ENCODE measurements at places on chromosomes 7 and 10.

DNA sequence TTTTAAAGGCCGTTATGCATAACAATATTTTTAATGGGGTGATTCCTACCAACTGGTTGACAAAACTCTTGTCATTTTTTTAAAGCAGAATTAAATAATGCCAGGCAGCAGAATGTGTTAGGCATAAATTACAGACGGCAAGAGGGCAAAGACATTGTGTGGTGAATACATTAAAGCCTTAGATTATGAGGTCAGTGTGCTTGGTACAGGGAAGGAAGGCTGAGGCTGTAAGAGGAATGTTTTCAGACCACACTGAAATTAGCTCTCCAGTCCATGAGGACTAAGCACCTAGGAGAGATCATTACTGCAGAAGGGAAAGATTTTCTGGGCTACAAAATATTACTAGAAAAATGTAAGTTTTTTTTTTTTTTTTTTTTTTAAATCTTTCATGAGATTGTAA lies 312.8 kb upstream of the PRKCQ start:
- DNase-seq = no peak

- DNase-seq = no peak
These were observed 144.1 kb downstream of the TMEM178B start for GRCh38 chr7:141217938-141218337.

GRCh38 chr10:93746844-93747284 lies 10.9 kb upstream of the LGI1 start:
- no peak for DNase-seq

DNA sequence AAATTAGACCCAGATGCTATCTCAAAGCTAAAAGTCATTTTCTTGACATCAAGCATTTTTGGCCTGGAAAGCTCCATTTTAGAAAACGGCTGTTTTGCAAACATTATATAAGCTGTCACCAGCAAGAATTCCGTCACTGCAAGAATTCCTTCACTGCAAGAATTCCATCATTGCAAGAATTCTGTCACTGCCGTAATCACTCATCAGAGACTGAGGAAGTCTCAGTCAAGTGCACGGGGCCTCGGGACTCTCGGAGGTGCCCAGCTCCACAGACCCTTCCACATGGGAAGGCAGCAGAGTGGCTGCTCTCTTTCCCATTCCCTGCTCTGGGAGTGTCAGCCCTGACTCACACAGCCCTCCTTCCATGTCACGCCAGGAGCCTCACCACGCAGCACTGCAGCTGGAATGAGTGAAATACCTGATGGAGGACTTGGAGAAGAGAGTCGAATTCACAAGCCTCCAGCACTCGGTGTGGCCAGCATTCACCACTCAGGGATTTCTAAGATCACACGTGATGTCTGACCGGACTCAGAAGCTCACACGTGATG lies 168.3 kb downstream of the PTPRN2 start:
- no peak for DNase-seq

DNA sequence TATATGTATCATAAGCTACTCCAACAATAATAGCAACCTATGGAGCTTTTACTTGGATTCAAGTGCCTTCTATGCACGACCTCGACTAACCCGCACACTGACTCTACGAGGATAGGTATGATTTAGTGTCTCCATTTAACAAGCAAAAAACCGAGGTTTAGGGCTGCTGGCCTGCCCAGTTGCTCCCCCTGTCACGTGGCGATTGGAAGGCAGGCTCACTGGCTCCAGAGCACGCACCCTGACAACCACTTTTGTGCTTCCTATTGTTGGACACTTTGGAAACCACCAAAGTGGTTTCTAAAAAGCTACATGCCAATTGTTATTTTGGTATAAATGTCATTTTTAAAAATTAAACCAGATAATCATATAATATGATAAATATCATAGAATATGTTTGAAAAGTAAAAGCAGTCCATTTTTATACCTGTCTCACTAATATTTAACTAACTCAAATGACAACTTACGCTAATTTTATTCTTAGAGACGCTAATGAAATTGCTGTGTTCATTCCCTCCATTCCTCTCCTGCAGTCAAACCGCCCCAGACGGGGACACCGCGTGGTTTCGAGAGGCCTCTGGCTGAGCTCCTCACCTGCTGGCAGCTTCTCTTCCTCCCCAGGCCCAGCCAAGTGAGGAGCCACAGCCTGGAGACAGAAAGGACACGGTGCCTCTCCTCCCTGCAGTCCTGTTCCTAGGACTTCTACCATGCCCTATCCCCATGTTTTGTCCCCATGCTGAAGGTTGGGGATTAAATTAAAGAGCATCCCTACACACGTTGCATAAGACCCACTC lies 22.2 kb upstream of the RHEB start:
- no peak for DNase-seq

DNA sequence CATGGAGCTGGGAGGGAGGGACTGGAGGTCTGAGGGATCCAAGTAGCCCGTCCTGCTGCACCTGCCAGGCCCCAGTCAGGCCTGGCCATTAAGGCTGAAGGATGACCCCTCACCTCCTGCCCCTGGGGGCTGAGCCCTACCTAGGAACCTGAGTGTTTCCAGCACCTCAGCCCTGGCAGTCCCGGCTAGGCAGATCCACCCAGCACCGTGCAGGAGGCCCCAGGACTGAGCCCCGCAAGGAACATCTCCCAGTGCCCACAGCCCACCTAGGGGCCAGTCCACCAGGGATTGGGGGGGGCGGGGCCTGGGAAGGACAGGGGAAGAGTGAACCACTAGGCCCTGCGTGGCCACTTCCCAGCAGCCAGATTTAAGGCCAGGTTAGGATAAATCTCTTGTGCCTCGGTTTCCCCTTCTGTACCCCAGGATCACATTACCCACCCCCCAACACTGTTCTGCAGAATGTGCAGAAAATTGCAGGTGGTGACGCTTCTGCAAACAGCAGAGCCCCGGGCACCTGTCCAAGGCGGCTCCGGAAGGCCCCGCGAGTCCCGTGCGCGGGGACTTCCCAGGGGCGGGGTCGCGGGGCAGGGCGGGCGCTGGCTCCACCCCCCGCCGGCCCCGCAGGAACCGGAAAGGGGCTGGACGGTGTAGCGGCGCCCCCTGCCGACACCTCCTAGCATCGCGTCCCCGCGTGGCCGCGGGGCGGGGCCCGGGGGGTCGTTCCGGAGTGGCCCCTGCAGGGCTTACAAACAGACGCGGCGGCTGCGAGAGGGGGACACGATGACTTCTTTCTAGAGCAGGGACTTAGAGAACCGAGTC lies 55.9 kb downstream of the PWWP2B start:
- DNase-seq = peak; percentile 91

DNA sequence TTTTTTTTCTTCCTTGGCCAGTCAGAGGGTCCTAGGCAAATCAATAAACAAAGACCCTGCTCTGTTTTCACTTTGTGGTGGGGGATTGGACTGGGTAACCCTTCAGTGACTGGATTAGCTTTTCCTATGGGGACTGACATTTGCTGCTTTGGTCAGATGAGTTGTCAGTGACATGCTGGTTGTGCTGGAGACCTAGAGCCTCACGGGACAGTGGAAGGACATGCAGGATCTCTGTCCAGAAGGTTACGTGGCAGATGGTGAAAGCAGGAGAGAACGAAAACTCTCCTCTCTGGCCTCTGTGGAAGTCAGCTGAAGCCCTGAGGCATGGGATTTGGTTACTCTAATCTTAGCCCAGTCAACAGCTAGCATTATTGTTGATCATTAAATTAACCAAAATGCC lies 90.0 kb upstream of the BMPER start:
- DNase-seq = no peak

- DNase-seq = no peak
These were observed 91.2 kb upstream of the PLPP4 start for GRCh38 chr10:120365872-120366271.

- DNase-seq = no peak
These were observed 101.5 kb upstream of the TMEM72 start for GRCh38 chr10:44809647-44810046.

DNA sequence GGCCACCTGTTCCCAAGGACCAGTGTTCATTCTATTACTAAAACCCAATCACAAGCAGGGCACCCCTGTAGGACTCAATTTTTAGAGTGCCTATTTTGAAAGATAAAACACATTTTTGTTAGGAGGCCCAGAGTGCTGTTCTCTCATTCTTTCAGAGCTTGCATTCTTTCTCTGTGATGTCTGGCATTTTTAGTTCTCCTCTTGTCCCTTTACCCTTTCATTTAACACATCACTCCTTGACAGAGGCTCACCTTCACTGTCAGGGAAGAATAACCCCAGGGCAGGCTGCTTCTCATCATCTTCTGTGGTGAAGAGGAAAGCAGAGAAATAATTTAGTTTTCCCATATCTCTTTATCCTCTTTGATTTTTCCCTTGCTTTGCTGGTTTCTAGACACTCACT lies 73.9 kb downstream of the CHRM2 start:
- DNase-seq = no peak

DNA sequence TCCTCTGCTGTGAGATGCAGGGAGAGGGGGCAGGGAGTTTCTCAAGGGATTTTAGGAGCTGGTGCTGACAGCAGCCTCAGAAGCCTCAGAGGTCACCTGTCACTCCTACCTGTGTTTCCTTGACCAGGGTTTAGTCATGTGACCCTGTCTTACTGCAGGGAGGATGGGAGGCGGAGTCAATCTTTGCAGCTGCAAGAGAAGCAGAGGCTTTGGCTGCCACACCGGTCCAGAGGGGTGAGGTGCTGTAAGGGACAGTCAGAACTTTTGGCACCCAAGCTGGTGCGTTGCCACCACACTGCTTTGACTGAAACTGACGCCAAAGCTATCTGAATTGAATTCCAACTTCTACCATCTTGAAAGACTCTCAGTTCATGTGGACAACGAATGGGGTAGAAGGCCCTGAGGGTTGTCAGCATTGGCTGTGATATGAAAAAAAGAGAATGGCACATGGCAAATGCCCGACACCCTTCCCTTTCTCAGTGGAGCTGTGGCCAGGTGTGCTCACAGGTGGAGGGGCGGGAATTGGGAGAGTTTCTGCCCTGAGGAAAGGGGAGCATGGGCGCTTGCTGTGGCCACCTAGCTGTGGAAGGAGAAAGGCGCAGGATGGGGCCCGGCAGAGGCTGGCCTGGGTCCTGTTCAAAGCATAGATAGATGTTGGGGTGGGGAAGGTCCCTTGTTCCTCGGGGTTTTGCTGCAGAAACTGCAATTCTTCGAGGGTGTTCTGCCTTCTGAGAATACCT lies 69.3 kb downstream of the ARHGAP22 start:
- no peak for DNase-seq
